ENCODE measurements at places on chromosomes 7 and 10.

- no peak for DNase-seq
Measured at GRCh38 chr10:98260350-98260749, 7.6 kb downstream of the LOXL4 start.

DNA sequence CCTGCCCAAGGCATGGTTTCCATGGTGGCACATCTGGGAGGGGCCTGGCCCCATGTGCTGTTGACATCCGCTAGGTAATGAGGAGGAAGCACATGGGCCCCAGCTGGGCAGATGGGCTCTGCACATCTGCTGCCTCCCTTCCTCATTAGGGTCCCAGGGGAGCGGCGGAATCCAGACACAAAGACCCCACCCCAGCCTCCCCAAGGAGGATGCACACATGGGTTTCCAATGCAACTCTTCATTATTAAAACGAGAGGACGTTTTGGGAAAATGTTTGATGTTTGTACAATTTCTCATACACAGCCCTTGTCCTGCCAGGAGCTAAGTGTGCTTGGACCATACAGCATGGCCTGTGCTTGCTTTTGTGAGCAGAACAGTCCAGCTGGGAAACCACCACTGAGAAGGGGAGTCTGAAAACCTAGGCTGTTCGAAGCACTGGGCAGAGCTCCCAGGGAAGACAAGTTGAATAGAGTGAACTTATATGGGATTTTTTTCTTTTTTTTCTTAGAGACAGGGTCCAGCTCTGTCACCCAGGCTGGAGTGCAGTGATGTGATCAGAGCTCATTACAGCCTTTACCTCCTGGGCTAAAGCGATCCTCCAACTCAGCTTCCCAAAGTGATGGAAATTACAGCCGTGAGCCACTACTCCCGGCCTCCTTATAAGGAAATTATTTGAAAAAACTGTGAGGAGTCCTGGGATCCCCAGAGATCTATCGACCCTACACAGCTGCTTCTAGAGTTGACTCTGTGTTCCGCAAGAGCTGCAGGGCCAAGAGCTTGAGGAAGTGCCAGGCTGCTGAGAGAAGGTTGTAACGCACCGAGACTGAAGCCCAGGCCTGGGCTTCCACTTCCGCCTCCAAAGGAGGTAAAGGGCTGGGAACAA lies 23.4 kb downstream of the FAM107B start:
- DNase-seq = no peak

- no peak for DNase-seq
Measured at GRCh38 chr10:2143213-2143835, 406.0 kb upstream of the ADARB2 start.

DNA sequence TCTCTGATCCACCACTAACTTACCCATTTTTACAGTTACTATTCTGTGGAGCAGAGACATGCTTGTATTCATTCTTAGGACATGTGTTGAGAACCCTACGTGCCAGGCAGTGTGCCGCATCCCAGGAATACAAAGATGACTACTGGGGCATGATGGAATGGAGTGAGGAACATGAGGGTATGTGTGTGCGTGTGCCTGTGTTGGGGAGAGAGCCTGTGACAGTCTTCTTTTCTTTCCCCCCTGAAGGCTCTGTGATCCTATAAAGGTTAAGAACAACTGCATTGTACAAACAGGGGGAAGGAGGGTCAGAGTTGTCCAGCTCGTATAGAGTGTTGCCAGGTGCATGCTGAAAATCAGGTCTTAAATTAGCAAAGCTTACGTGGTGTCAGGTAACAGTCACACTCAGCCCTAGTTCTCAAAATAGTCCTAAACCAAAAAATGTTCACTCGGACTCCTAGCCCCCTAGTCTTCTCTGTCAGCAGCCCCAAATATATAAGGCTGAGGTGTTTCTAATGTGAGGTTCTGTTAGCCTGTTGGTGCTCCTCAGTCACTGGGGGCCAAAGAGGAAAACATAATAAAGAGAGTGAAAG lies 161.9 kb downstream of the CELF2 start:
- DNase-seq = no peak

- DNase-seq = no peak
Measured at GRCh38 chr7:36589391-36589790, 134.9 kb downstream of the AOAH start.

Data from putamen (tissue), 1 donor.